ENCODE measurements at places on chromosomes 2 and 18.
A peak's percentile ranks its signal among the peaks of the same experiment; 100 is the strongest.

- no peak for DNase-seq
Measured at GRCh38 chr2:84942964-84943421, 28.0 kb upstream of the KCMF1 start.

DNA sequence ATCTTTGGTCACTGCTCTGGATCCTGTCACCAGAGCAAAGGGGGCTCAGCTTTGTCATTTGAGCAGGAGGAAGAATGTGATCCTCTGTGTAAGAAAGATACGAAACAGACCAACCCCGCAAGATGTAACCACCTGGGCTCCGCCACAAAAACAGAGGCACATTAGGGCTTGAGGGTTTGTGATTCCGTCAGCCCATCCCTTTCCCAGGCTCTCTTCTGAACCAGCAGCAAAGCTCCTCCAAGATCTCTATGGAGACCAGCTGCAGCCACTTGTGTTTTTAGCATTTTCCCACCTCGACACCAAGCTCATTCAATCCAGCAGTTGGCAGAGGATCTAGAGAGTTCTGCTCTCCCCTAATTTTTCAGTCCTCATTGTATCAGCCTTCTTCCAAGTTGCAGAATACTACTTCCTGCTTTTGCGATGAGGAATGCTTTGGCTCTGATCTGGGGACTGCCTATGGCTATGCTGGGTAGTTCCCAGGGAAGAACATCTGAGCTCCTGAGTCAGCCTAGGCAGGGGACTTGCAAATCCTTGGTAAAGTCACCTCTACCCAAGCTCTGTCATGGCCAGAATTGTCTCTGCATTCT is 139.6 kb upstream of the RAB12 start:
- no peak for DNase-seq

DNA sequence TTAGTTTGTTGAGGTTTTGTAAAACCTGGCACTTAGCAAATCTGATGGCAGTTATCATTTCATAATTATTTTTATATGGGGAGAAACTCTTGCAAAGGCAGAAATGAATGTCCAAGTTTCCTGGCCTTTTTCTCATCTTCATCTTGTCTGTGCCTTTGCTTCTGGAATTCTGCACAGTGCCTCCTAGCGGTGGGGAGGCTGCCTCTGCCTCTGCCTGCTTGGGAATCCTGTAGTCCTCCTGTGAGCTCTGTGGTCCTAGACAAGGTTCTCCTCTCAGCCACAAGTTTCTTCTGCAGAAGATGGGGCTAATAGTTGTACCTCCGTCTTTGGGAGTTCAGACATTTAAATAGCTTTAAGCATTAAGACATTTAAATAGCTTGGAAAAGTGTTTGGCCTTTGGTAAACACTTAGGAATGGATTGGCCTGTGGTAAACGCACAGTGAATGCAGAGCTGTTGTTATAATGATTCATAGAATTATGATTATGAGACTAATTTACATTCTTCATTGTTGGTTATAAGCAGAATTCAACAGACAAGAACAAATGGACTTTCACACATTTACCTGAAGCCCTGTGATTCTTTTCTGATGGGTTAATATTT is 101.2 kb downstream of the ZNF236 start:
- no peak for DNase-seq

DNA sequence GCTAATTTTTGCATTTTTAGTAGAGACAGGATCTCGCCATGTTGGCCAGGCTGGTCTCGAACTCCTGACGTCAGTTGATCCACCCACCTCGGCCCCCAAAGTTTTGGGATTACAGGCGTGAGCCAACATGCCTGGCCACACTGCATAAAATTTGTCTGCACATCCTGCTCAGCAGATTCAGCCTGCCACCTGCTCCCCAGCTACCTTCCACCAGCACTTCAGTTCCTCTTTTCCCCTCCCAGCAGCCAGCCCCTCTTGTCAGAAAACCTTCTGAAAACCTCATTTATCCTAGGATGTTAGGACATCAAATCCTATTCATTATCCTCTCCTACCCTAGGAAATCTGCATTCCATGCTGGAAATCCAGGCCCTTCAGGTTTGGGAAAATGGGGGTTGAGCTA is 99.4 kb upstream of the STPG4 start:
- DNase-seq, result no peak

DNA sequence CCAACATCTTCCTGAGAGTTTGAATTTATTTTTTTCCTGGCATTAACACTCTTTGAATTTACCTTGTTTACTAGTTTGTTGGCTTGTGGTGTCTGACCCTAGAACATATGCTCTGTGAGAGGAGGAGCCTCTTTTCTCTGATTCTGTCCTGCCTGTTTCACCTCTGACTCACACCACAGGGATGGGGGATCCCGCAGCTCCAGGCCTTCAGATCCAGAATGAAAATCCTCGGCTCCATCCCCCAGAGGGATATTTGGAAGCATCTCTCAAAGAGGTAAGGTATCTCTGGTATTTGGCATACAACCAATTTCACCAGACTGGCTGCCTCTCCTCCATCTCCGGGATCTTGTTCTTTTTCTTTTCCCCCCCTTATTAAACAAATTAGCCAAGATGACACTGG is 104.7 kb downstream of the GPR39 start:
- no peak for DNase-seq

GRCh38 chr2:230137902-230138539 is 69.3 kb upstream of the SLC16A14 start:
- no peak for DNase-seq

GRCh38 chr2:109636317-109636716 is 22.2 kb downstream of the SOWAHC start:
- DNase-seq, result no peak

DNA sequence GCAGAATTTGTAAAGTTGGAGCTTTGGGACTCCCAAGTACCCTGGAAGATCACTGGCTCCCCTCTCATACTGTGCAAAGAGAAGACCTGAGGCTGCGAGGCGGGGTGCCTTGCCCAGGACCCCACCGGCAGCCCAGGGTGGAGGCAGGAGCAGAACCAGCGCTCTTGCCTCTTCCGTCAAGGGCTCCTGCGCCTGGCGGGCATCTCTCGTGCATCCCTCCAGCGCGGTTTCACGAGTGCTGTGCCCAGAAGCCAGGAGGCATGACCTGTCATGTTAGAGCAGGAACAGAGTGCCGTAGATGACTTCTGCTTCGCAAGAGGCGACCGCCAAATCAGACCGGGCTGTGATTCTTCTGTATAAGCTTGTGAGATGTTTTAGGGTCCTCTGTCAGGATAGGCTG is 77.3 kb downstream of the LDLRAD4 start:
- no peak for DNase-seq

DNA sequence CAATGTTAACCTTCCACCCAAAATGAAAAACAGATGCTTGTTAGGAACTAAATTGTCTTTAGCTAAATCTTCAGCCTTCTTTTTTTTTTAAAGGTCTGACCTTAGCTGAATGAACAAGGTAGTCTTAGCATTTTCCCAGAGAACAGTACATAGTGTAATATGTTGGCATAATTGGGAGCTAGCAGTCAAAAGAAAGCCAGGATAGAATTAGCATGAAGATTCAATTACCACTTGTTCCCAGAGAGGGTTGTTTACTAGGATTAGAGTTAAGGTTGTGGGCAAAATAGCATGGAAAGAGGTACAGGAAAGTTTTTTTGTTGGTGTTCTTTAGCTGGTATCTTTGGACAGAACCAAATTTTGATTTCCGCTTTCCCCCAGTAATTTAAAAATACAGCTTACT is 6.9 kb downstream of the CDH20 start:
- no peak for DNase-seq

- DNase-seq, result no peak
Measured at GRCh38 chr2:240965296-240965904, 33.0 kb upstream of the SNED1 start.

DNA sequence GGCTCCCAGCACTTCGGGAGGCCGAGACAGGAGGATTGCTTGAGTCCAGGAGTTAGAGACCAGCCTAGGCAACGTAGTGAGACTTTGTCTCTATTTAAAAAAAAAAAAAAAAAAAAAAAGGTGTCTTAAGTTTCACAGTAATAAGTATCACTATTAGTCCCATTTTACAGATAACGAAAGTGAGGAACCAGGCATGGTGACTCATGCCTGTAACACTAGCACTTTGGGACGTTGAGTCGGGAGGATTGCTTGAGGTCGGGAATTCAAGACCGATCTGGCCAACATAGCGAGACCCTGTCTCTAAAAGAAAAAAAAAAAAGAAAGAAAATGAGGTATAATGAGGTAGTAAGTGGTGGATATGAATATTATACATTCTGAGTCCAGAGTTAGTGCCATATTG is 2.5 kb downstream of the KCNJ13 start:
- DNase-seq, result no peak

DNA sequence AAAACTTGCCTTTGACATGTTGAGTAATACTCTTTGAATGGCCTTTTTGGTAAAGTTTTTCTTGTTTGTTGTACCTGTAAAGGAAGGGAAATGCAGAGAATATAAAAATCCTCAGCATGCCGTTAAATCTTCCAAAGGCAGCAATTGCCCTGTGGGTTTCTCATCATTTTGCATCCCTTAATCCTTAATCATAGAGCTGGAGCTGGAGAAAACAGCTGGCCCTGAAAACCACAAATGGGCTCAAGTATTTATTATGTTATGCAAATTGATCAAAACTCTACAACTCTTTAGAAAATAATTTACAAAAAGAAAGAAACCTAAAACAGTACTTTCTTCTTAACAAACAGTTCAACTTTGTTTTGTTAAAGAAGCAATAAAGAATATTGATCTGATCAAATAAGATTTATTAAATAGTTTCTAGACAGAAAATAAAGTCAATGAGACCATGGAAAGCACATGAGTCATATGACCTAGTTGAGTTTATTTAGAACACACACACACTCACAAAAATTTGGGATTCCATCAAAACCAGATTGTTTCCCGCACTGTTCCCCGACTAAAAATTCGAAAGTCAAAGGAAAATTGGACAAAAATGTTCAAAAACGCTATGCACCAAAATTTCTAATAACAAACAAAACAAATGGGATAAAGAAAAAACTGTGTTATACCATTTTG is 309.0 kb downstream of the GULP1 start:
- no peak for DNase-seq

- peak; percentile 7 for DNase-seq
Measured at GRCh38 chr2:120253021-120253882, 600 bp downstream of the RALB start.

DNA sequence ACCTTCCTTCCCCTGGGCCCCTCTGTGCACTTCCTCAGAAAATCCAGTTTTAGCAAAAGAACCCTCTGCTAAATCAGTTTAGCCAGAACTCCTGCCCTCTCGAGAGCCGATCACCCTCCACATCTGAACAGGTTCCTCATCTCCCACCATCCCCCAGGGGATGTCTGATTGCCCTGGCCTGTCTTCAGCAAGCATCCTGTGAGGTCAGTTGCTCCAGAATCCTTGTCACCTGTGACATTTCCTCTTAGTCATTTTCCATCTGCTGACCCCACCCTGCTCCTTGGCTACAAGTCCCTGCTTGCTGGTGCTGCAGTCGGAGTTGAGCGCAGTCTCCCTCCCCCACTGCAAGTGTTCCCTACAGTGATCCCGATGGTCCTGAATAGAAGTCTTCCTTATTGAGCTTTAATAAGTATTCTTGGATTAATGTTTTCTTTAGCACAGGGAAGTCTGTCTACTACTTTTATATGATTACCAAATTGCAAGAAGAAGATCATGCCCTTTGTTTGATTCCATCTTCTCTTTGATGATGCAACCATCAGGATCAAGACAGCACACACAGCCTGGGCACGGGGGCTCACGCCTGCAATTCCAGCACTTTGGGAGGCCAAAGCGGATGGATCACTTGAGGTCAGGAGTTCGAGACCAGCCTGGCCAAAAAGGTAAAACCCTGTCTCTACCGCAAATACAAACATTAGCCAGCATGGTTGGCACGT is 30.9 kb upstream of the UBE2F start:
- no peak for DNase-seq

GRCh38 chr2:60317844-60318243 is 235.6 kb downstream of the BCL11A start:
- no peak for DNase-seq

- no peak for DNase-seq
Measured at GRCh38 chr2:234134496-234134895, 84.0 kb downstream of the SPP2 start.

DNA sequence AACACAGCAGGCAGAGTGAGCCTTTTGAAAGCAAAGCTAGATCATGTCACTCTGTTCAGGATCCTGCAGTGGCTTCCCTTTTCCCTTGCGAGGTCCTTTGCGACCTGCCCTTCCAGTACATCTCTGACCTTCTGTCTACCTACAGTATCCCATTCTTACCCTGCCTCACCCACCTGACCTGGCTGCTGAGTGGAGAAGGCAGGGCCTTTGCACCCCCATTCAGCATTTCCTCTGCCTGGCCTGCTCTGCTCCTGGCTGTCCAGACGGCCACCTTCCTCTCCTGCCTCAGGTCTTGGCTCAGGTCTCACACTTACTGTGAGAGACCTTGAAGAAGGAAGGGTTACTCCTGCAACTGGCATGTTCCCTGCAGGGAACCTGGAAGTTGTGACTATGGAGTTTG is 77.4 kb downstream of the MAPRE2 start:
- no peak for DNase-seq

- no peak for DNase-seq
Measured at GRCh38 chr2:170341684-170342623, 164.0 kb downstream of the MYO3B start.

DNA sequence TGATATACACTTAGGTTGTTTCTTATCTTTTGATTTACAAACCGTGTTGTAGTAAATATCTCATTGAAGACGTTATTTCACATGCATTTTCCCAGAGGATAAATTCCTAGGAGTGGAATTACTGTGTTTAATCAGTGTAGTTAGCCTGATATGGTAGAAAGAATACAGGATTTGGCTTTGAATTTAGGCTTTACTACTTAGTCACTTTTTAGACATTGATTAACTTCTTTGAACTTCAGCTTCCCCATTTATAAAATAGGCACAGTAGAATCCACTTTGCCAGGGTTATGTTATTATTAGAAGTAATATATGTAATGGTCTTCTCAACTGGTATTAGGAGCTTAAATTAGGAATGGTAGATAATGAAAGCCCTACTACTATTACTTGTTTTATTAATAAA is 27.4 kb downstream of the PSMD14 start:
- no peak for DNase-seq

DNA sequence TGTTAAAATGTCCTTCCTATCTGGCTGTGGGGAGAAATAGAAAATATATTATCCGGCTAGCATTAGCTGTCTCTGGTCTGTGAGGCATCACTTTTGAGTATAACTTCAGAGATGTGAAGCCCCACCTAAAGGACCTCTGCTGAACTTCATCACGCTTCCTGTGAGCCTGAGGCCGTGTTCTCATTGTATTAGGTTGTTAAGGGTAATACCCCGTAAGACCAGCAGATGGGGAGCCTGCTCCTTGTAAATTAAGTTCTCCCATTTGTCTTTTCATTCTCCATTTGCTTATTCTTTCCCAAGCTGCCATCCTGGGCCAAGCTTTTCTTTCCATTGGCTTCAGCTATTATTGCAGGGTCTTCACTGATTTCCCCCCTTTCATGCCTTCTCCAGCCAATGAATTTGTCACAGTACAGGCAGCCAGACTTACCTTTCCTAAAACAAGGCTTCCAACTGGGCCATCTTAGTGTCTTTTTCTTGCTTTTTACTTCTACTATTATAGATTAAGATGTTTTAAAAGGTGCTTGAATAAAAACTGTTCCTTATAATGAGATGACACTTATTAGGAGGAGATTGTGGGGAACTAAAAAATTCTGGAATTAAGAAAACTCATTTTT is 12.4 kb downstream of the NIF3L1 start:
- peak; percentile 58 for DNase-seq

- no peak for DNase-seq
Measured at GRCh38 chr18:78159397-78159796, 820.2 kb upstream of the SALL3 start.
